Activated CD4-positive, alpha-beta T cell treated with anti-CD3 and anti-CD28 coated beads for 48 hours (primary cell): ENCODE measurements at places on chromosomes 5 and 9.
A peak's percentile ranks its signal among the peaks of the same experiment; 100 is the strongest.

DNA sequence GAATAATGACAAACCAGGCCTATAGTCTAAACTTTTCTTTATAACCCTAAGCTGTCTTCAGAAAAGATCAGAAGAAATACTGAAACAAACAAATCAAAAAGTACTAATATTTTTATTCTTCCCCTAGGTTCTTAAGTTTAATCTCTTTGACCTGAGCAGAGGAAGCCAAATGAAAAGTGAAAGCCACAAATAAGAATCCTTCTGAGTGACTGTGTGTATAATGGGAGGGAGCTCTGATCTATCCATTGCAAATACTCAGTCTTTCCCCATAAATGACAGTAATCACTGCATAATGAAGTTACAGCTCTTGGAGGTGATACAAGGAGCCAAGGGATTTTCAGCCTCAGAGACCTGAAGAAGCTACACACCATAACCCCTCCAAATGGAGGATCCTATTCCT lies 126.9 kb upstream of the ATP10B start:
- DNase-seq: no peak

- no peak for DNase-seq
These were observed 2.6 kb downstream of the TOR2A start for GRCh38 chr9:127732444-127732843.

DNA sequence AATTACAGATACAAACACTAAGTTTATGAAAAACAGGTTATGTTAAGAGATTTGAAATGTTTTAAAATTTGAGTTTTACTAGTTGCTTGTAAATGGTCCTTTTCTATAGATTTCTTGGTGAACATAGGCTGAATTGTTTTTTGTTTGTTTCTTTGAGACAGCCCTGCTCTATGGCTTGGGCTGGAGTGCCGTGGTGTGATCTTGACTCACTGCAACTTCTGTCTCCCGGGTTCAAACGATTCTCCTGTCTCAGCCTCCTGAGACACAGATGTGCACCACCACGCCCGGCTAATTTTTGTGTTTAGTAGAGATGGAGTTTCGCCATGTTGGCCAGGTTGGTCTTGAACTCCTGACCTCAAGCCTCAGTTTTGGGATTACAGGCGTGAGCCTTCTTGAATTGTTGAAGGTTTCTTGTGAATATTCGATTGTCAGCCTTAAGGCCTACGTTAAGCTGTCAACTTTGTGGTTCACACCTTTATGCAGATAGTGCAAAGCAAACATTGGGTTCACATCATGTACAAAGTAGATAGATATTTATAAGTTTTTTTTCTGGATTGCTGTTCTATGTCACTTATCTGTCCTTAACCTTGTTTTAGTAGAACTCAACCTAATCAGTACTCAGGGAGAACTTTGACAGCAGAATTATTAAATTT lies 26.2 kb downstream of the UHRF2 start:
- DNase-seq: no peak

DNA sequence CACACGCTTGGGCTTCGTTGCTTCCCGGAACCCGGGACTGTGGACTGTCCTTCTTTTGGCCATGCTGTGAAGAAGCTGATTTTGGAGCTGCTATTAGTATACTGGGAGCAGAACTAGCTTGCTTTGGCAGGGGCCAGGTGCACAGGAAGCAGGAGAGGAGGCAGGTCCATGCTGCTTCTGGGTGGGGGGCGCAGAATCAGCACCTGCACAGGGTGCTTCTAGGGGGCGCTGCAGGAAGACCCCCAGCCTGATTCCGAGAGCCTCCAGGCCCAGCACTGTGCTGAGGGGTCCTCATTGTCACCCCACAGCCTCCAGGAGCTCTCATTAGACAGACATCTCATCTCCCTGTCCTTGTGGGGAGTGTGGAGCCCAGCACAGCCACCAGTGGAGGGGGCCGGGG lies 252.6 kb upstream of the IRX4 start:
- no peak for DNase-seq

GRCh38 chr9:112750016-112750763 lies at the start of gene SNX30:
Gene SNX30 (plus strand): TSS chr9:112750760. CDS start chr9:112751002, 242 bp downstream.
- DNase-seq: peak; percentile 76

DNA sequence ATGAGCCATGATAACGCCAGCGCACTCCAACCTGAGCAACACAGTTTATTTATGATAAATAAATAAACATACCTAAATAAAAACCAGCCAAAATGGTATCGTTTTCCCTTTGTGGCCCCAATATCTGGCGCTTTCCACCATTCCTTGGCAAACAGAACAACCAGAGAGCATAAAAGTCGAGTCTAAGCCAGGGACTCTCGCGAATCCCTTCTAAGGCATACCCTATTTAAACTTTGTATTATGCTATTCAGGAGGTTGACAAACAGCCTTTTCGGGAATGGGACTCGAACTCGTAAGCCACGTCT lies 386 bp upstream of the MATR3 start:
- DNase-seq: no peak

GRCh38 chr5:167050568-167051401 lies 1240.7 kb upstream of the WWC1 start:
- no peak for DNase-seq

- DNase-seq: peak; percentile 79
These were observed 24.3 kb upstream of the PTGES start for GRCh38 chr9:129776938-129777768.

GRCh38 chr5:108222011-108222410 lies 159.9 kb downstream of the FBXL17 start:
- no peak for DNase-seq

DNA sequence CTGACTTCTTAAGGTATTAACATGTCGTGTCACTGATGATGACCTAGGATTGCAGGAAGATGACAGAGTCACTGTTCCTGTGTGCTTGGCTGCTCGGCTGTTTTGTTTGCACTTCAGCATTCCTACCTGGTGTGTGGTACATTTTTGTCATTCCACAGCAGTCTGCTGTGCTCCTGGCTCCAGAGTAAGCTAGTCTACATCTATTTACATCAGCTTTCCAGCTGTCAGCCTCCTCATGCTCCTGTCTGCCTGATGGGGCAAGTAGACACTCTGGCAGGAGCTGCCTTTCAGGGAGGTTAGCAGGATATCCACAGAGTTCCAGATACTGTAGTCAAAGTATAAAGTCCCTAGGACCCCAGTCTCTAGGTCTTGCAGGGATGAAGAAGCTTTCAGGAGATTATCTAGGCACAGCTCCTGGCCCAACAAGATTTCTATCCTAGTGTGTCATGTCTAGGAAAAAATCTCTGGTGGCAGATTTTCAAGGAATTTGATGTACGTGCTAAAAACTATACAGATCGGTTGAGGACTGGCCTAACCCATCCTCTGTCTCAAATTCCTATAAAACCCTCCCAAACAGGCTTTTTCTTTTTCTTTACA lies 28.4 kb downstream of the RUSC2 start:
- DNase-seq: no peak
